Stimulated activated CD4-positive, alpha-beta T cell treated with anti-CD3 and anti-CD28 coated beads, Interleukin-1b, Interleukin-23, amount 100 ng/mL, for 4 hours (primary cell): ENCODE measurements at places on chromosomes 16 and 17.

GRCh38 chr16:11354733-11355574, 9.7 kb downstream of the RMI2 start:
- peak; percentile 55 for DNase-seq

- DNase-seq: no peak
Measured at GRCh38 chr16:89921702-89922476, 1.3 kb upstream of the TUBB3 start.

- DNase-seq: no peak
Measured at GRCh38 chr16:86638642-86639041, 60.3 kb downstream of the FOXL1 start.

- DNase-seq: no peak
Measured at GRCh38 chr16:88062341-88063210, 111.3 kb downstream of the BANP start.

GRCh38 chr17:49898366-49899190, 50.7 kb upstream of the TAC4 start:
- no peak for DNase-seq

DNA sequence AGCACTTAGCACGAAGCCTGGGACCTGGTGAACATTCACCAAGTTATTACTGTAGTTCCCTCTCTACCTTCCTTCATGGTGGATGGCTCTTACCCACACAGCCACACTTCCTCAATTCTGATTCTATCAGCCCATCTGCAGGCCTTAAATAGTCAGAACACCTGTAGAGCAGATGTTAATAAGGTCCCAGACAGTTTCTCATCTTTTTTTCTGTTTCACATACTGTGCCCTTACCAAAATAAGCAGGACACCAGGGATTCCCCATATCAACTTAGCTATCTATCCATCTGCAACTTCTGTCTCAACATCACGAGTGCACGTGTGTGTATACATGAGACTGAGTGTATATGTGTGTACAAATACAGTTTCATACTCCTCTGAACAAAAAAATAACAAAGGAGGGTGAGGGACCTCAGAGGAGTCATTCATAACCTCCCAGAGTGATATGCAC, 2.8 kb downstream of the RECQL5 start:
- DNase-seq: no peak

GRCh38 chr16:75555213-75555706, 792 bp downstream of the TMEM231 start:
- no peak for DNase-seq

- DNase-seq: no peak
Measured at GRCh38 chr16:10976634-10977033, 32.3 kb downstream of the CLEC16A start.

DNA sequence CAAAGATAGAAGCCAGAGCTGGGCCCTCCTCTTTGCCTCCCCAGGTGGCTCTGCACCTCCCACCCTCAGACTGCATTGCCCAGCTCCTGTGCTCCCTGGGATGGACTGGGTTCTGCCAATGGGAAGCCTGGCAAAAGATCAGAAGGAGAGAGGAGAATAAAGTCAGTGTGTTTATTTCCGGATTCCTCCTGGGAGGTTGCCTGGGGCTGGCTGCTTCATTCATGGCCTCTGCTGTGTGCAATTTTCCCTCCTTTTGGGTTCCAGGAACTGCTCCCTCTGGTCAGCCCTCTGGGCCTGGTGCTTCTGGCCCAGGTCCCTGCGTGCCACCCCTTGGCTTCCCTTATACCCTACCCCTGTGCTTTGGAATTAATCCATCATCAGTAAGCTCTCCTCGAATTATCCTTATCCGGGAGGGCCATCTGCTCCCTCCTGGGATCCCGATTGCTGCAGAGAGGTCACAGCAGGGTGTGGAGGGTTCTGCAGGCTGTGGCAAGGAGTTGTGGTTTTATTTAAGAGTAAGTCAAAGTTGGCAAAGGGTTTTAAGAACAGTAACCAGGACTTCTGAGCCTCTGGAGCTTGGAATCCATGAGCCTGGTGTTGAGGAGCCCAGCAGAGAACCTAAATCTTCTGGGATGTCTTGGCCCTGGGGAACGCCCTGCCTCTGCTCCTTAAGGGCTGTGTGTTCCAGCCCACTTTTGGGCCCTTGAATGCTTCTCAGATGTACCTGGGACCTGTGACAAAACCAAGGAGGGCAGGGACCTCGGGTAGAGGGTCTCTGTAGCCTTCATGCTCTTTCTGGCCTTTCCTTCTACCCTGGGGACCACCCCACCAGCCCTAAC, 8.2 kb upstream of the MMP2 start:
- no peak for DNase-seq

GRCh38 chr17:69284646-69285045, 42.3 kb downstream of the ABCA5 start:
- no peak for DNase-seq

DNA sequence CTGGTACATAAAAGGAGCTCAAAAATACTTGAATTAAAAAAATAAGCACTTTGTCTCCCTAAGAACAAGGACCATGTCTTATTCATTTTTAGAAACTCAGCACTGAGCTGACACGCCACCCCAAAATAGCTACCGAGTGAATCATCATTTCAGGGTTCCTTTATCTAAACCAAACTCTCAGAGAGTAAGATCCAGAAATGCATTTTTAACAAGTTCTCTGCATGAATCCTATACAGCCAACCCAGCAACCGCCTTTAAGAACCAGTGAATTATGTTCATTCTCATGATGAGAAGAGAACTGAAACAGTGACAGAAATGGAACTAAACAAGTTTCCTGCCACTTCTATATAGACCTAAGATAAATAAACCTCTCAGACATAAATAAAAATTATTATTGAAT, 8.7 kb downstream of the C16orf87 start:
- no peak for DNase-seq

DNA sequence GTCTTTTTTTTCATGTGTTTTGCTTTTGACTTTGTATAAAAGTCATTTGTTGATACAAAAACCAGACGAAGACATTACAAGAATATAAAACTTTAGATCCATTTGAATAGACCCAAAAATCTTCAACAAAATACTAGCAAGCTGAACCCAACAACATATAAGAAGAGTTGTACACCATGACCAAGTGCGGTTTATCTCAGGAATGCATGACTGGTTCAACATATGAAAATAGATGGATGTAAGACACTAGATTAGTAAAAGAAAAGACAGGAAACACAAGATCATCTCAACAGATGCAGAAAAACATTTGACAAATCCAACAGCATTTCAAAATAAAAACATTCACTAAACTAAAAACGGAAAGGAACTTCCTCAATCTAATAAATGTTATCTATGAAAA, 69.0 kb downstream of the TBC1D16 start:
- no peak for DNase-seq

- DNase-seq: no peak
Measured at GRCh38 chr17:78448356-78448993, 70.0 kb downstream of the PGS1 start.

GRCh38 chr16:53121661-53122060, 66.9 kb downstream of the CHD9 start:
- no peak for DNase-seq

DNA sequence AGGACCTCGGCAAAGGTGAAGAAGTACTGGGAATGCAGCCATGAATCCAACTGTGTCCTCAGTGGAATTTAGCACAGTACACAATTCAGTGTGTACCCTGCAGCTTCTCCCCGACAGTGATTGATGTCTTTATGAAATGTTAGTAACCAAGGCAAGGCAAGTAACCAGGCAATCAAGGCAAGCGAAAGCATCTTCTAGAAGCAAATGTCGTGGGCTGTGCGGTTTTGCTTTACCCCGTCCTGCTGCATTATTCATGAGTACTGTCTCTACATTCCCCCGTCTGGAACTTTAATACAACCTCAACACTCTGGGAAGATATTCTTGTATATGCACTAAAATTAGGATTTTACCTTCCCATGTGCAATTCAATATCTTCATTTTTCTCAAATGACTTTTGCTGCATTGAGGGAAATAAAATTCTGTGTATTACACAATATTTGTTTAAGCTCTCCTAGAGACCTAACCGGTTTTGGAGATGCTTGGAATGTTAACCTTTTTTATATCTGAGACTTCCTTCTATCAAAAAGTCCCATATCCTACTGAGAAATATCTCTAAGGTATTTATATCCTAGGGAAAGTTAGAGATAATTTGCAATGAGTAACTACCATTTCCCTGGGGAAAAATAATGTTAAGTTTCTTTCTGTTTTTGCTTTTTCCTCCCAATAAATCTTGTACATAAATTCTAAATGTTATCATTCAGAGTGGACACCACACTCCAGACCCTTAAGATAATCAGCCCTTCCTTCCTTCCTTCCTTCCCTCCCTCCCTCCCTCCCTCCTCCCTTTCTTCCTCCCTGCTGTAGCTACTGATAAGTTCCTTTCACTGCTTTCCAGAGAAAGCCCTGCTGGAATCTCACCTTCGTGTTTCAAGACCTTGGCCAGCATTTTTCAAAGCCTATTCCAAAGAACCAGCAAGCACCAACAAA, 51.9 kb upstream of the ADORA2B start:
- no peak for DNase-seq

GRCh38 chr17:42111871-42112551, 503 bp downstream of the DHX58 start:
- DNase-seq: no peak

DNA sequence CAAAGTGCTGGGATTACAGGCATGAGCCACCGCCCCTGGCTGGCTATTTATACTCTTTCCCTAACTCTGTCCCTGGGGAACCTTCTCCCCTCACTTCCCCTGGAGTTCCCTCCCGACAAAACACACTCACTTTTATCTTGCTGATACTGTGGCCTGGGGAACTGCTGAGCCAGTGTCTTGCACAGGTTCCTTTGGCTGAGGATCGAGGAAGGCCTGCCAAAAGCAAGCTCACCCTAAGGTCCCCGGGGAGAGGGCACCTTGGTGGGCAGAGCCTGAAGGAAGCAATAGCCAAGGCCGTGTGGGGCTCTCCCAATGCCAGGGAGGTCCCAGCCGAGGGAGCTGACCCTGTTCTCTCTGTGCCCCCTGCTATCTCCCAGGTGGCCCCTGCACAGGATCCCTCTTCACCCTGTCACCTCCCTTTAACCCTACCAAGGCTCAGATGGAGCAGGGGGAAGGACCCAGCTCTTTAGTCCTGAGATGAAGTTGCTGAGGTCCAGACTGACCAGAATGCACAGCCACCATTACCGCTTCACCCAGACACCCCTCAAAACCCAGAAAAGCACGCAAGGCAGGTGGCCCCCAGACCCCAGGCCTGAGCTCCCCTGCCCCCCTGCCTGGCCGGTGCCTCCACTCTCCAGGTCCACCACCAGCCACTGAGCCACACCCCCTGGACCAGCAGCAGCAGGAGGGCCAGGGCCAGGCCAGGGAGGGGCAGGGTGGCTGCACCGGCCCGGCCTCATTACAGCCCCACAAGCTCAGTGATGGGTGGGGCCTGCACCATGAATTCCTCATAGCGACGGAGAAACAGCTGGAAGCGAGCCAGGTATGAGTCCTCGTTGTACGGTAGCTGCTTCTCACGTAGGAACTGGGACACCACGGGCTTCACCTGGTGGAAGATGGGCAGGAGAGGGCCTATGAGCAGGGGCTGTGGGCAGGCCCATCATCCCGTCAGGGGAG, 5.1 kb upstream of the FDXR start:
- DNase-seq: no peak

GRCh38 chr16:5461141-5461540, 363.5 kb upstream of the EEF2KMT start:
- DNase-seq: no peak

GRCh38 chr16:53061256-53061655, 6.5 kb downstream of the CHD9 start:
- no peak for DNase-seq

GRCh38 chr17:28693869-28694268, 17.8 kb downstream of the PROCA1 start:
- no peak for DNase-seq

DNA sequence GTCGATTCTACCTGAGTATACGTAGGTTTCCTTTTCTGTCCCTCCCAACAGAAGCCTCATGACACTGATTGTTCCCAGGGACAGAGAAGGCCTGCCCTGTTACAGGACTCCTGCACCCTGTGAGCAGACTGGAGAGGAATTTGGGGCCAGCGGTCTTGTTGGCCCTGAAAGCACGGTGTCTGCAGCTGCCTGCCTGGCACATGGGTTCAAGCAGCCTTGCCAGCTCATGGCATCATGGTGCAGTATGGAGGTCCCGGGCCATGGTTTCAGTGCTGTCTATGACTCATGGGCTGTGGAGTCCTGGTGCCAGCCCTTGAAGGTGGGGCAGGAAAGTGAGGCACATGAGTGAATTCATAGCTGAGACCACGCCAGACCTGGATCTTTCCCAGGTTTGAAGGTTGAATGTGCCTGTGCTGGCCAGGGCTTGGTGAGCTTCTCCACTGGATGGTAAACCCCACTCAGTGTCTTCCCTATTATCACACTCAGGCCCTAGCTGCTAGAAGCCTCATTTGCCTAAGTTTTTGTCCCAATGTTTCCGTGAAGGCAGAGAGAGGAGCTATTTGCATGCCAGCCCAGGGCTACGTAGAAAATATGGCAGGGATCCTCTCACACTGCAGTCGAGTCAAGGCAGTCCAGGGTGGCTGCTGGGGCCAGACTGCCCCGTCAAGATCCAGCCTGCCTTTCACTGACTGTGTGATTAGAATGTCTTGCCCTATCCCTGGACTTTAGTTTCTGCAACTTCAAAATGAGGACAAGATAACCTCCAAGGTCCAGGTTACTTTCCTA, 277.2 kb upstream of the CCL2 start:
- no peak for DNase-seq

DNA sequence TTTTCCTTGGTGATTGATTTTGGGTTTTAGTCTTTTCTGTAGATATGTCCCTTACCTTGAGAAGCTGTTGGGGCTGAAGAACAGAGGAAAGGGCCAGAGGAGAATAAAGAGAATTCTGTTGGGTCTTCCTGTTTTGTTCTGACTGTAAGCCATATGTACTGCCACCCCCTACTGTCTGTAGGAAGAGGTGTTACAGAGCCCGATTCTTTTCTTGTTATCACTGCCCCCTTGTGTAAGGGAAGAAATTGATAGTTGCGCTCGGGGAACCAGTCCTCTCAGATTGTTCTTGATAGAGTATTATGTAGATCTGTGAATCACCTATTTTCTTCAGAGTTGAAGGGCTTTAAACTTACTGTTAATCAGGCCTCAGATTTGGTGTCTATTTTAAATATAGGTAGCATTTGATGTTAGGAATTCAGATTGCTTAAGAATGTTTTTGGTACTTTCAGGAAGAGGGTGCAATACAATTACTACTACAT, 2.4 kb downstream of the TANC2 start:
- peak; percentile 44 for DNase-seq

DNA sequence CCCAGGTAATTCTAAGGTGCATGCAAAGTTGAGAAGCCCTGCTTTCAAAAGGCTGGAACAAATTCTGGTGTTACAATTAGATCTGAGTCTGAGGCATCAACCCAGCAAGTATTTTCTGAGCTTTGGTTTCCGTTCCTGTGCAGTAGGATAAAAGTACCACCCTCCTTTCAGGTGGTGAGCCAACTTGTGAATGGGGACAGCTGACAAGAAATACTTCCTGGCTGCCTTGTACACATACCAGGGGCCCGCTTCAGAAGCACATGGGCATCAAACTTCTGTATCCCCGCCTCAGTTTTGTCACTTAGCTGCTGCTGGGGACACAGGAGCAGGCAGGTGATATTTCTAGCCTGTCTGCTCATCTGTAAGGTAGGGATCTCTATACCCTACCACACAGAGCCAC, 252.2 kb downstream of the CPPED1 start:
- no peak for DNase-seq
